AG08395 (cell line): ENCODE measurements at places on chromosomes 3 and 15.

- no peak for DNase-seq
These were observed 1.5 kb downstream of the RBM15B start for GRCh38 chr3:51392355-51393133.

- DNase-seq = peak; percentile 19
These were observed 36.7 kb downstream of the IGF1R start for GRCh38 chr15:98684995-98685525.

DNA sequence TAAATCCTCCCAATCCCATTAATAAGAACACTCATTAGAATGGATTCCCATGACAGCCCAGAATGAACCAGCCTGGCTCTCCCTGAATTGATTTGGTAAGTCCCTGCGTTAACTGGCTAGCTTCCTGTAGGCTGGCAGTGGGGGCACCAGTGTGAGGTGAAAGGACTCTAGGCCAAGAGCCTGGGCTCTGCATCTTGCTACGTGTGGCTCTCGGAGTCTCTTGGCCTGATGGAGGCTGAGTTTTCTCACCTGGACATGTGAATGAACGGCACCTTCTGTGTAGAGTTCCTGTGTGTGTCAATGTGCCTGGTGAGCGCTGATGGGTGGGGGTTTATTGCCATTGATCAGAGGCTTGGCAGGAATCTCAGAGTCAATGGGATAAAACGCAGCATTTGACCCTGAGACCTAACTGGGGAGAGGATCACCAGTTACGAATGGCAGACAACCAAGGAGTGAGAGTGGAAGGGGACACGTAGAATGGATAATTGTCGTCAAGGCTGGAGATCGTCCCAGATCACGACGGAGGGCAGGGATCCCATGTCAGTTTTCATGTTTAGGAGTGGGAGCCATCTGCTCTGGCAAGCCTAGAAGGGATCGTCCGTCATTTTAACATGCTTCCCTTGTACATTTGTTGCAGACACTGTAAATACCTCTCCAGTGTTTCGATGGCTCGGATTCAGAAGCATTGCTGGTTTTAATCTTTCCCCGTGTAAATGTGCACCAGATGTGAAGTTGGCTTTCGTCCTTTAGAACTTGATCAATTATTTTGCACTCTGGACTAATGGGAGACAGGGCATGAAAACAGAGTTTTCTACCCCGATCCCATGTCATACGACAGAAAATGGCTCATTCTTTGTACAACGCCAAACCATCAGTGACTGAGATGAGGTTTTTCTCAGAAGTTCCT lies 9.0 kb upstream of the KLF13 start:
- no peak for DNase-seq

DNA sequence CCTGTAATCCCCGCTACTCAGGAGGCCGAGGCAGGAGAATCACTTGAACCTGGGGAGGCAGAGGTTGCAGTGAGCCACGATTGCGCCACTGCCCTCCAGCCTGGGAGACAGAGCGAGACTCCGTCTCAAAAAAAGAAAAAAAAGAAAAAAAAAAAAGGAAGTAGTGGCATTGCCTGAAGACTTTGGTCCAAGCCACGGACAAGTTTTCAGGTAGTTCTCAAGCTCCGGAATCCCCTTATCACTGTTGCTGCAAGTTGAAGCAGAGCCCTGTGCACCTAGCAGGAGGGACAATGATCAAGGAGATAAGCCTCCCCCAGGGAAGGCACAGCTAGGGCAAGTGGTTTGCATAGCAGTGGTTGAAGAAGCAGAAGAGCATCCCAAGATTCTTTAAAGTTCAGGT lies 97.6 kb downstream of the MEX3B start:
- no peak for DNase-seq

- no peak for DNase-seq
These were observed 627 bp downstream of the DUSP7 start for GRCh38 chr3:52055537-52056351.

DNA sequence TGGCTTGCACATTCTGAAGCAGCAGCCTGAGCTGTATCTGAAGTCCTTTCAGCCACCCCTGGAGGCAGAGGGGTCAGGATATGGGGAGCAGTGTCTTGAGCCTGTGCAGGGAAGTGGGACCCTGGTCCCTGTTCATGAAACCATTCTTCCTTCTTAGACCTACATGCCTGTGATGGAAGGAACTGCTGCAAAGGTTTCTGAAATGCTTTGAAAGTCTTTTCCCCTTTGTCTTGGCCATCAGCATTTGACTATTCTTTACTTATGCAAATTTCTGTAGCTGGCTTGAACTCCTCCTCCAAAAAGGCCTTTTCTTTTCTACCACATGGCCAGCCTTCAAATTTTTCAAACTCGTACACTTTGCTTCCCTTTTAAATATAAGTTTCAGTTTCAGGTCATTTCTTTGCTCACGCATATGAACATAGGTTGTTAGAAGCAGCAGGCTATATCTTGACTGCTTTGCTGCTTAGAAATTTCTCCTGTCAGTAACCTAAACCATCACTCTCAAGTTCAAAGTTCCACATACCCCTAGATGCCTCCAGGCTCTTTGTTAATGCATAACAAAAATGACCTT lies 62.3 kb downstream of the GALK2 start:
- DNase-seq = no peak

DNA sequence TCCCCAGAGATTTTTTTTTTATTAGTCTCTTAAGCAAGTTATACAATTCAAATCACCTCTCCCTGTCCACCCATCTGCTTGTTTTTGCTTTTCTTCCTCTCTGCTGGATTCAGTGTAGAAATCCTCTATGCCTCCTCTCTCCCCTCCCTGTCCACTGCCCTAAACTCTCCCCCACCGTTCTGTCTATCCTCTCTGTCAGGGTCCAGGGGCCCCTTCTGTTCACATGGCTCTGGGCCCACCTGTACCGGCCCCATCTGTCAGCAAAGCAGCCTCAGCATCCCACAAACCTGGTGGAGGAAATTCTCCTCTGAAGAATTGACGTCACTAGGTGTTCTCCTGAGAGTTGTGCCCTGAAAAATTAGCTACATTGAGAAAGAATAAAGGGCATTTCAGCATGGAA lies 137.6 kb upstream of the CMC1 start:
- no peak for DNase-seq
